Hindlimb muscle (tissue), 1 donor: ENCODE measurements at places on chromosomes 3 and 15. TPM values are rescaled to one million over a fixed set of nuclear protein-coding genes. Genes with fewer than 3 reads are reported as not detected.

DNA sequence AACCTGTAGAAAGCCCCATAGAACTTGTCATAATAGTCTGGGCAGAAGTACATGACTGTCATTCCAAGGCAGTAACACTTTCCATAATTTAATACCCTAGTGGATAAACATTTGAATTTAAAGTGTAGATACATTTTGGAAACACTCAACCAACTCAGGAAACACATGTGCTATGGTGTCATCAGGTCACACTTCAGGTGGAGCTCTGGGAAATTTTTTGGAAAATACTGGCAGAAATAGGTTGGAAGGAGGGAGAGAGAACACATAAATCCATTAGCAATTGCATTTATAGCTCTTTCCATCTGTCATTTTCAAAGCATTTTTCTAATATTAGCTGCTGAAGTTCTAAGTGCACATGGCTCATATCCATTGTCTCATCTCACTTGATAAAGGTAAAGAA, 135.7 kb downstream of the MEIS2 start:
- no peak for DNase-seq

GRCh38 chr15:48265135-48265534, 59.0 kb downstream of the SLC12A1 start:
- DNase-seq: no peak

DNA sequence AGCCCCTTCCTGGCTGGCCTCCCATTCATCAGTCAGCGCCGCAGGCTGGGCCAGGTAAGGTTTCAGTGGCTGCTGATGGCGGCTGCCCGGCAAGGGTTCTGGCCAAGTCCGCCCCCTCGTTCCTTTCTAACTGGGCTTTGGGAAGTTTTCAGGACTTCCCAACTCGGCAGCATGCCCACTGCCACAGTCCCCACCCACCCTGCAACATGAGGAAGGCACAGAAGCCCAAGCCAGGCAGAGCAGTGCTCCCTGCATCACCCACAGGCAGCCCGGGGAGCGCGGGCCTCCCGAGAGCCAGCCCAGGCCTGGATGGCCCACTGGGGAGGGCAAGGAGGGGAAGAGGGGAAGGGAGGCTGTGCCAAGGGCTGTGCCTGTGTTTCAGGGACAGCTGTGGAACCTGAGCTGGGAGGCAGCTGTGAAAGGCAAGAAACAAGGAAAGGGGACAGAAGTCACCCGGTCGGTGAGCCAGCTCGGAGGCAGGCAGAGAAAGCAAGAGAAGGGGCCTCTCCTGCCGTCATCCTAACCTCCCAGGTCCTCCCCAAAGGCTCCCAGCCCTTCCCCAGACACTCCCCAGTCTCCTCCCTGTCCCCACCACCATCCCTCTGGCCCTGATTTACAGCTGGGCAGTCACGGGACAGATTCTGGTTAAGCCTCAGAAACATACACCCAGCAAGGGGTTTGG, 73.9 kb downstream of the CPN2 start:
- DNase-seq: peak; percentile 81

Gene TICRR
- polyA plus RNA-seq: 3.8 TPM
